Naive thymus-derived CD4-positive, alpha-beta T cell (primary cell): ENCODE measurements at places on chromosomes 1 and 21. TPM values are rescaled to one million over a fixed set of nuclear protein-coding genes. Genes with fewer than 3 reads are reported as not detected.

DNA sequence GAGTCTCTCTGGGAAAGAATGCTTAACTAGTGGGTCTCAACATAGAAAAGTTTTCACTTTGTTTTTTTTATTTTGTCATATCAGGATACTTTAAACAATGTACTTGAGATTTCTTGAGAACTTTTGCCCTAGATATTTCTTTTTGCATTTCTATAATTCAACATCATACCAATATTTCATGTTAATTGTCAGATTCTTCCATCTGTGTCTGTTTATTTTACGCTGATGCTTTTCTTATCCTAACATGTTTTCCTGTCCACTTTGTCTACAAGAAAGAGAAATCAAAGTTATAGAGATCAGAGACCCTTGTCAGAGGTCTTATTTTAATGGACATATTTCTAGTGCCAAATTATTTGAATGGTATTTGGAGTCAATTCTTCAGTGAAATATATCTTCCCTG lies 95.5 kb upstream of the B3GALT2 start:
- no peaks in the 10 kb centered on the region for H3K4me1 ChIP-seq
- no peak for DNase-seq
- H3K27ac ChIP-seq: no peak overlapping the region
- H3K36me3 ChIP-seq: no peaks in the 10 kb centered on the region
- no peaks in the 10 kb centered on the region for H3K27me3 ChIP-seq

- H3K27ac ChIP-seq: no peak overlapping the region
- H3K36me3 ChIP-seq: no peaks in the 10 kb centered on the region
- no peaks in the 10 kb centered on the region for H3K4me1 ChIP-seq
- DNase-seq: no peak
- peaks cover 11% of the 10 kb centered on the region for H3K27me3 ChIP-seq
Measured at GRCh38 chr1:51327386-51327785, 3.0 kb downstream of the TTC39A start.

The FCER1G gene
- 14.5 TPM for total RNA-seq

The SLC44A5 gene
- not detected for total RNA-seq
